Muscle of back (tissue), 13 donors: ENCODE measurements at places on chromosomes 1 and 21.

DNA sequence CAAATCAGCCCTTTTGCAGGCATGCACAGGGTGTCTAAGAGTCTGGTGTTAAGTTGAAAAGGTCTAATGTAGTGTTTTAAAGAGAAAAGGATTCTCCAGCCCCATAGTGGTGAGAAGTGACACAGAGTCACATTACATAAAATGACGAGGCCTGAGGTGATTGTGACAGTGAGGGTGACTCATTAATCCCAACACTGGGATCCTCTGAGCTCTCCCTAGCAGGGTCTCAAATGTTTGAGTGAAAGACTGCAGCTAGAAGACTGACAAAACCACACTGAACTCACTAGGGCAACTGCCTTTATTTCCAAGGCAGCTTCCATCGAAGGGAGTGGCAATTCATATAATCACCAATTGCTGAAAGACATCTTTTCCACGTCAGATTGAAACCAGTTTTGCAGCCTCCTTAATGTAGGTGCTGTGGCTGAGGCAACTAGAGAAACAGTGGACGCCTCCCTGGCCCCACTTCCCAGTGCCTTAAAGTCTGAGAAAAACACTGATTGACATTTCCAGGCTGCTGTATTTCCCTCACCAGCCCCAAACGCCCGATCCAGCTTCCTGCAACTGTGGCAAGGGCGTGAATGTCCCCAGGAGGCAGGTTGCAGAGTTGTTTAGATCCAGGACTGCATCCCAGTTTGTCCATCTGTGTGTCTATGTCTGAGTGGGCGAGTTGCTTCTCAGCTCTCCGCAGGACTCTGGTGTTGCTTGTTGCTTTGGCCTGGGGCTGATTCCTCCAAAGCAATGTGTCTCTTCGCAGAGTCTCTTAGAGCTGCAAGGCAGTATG is 81.4 kb downstream of the RUNX1 start:
- DNase-seq, result no peak

DNA sequence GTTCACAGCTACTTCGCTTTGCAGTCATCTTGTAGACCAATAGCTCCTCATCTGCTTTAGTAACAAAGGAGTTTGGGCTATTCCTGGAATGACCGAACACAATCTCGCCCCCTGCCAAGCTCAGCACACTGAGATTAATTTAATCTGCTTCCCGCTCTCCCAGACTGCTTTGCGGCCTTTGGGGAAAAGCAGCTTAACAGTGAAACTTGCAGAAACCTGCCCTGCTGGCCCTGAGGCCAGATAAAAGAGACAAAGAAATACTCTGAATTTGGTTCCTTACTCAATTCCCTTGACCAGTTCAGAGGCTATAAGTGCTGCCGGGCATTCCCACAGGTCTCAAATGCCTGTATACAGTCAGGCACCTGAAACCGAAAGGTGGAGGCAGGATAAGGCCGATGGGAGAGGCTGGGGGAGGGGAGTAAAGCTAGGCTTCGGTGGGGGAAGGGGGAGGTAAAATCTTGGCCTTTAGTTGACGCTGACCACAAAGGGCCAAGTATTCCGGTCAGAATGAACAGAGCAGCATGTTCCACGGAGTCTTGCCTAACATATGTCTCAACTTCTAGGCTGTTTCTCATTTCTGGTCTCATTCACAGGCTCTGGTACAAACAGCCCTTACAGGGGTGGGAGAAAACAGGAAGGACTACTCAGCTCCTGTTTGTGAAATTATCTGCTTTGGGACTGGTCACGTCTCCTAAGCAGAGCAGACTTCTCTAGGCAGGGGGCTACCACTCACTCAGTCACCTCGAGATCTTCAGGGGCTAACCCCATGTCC is 17.7 kb upstream of the A3GALT2 start:
- peak; percentile 46 for DNase-seq

- DNase-seq, result no peak
These were observed 123.2 kb downstream of the DMRTB1 start for GRCh38 chr1:53582211-53583020.

- no peak for DNase-seq
These were observed 24.1 kb downstream of the PTGFRN start for GRCh38 chr1:116933606-116934515.

- DNase-seq, result no peak
These were observed 780 bp downstream of the HIVEP3 start for GRCh38 chr1:41917835-41918449.

DNA sequence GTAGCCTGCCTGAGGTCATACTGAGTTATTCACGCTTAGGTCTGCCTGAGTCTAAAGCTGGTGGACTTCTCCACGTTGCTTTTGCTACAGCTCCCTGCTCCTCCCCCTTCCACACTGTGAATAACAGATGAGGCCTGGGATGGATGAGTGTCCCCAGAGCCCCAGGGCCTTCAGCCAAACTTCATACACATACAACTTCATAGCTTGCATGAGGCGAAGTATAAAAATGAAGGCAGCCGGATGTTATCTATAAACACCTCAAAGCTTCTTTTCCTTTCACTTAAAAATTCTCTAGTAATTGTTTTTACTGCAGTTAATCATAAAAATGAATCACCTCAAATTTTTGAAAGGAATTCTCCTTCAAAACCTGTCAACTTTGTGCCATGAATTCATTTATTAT is 70.2 kb downstream of the DAB1 start:
- peak; percentile 41 for DNase-seq

- DNase-seq, result no peak
These were observed 15.0 kb downstream of the CRNN start for GRCh38 chr1:152398812-152399698.

DNA sequence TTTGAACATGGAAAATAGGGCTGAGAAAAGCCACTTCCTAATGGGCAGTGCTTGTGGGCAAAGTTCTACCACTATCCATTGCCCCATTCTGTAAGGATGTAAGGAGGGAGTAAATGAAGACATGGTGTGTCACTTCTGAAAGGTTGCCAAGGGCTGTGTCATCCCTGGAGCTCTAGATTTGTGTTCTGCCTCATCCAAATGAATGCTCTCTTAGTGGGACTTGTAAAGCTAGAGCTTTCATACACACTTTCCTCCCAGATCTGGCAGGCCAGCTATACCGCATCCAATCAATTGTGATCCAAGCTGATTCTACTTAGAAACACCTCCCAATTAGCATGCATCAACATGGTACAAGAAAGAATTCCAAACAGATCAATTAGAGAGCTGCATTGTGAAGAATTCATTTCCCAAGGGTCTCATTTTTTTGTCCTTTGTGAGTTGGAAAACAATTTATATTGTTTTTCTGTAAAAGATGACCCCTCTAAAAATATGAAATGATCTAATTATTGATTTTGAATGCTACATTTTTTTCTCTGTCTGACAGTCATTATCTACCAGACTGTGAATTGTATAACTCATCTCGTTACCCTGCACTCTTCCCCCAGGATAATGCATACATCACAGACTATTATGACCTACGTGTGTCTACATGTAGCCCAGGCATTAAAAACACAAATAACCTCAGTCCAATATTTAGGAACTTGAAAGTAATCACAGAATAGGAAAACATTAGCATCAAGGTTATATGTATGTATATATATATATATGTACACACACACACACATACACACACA is 117.1 kb upstream of the DUSP10 start:
- DNase-seq, result no peak

GRCh38 chr21:41209016-41209619 is 41.2 kb downstream of the BACE2 start:
- no peak for DNase-seq

- peak; percentile 59 for DNase-seq
These were observed 794 bp upstream of the FAM76A start for GRCh38 chr1:27724961-27725373.
